ENCODE measurements at places on chromosomes 3 and 15.

- no peak for DNase-seq
These were observed 56.5 kb downstream of the FMN1 start for GRCh38 chr15:33138000-33138399.

DNA sequence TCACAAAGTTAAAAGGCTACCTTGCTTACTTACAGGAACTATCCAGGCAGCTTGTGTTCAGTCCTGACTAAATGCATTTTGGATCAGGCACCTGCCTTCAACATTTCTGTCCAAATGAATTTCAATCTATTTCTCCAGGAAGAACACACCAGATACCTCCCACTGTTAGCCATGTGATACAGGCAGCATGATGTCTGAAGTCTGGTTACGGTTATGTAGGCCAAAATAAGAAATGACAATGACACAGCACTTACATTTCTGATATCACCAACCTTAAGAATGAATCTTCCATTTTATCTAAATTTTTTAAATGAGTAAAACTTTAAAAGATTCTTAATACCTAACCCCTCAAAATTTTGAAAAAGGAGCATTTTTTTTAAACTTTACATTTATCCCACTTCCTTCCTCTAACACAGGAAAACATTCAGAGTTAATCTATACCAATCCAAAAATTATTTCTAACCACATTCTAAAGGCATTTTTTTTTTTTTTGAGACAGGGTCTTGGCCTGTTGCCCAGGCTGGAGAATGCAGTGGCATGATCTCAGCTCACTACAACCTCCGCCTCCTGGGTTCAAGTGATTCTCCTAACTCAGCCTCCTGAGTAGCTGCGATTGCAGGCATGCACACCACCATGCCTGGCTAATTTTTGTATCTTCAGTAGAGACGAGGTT, at the start of gene MAP4:
MAP4 (minus strand) TSS at position 116 of the 673 bp plus-strand sequence. CDS start 17,556 bp downstream, outside the sequence.
- DNase-seq, result no peak

- DNase-seq, result no peak
These were observed 163.7 kb downstream of the PLD1 start for GRCh38 chr3:171646357-171647133.

DNA sequence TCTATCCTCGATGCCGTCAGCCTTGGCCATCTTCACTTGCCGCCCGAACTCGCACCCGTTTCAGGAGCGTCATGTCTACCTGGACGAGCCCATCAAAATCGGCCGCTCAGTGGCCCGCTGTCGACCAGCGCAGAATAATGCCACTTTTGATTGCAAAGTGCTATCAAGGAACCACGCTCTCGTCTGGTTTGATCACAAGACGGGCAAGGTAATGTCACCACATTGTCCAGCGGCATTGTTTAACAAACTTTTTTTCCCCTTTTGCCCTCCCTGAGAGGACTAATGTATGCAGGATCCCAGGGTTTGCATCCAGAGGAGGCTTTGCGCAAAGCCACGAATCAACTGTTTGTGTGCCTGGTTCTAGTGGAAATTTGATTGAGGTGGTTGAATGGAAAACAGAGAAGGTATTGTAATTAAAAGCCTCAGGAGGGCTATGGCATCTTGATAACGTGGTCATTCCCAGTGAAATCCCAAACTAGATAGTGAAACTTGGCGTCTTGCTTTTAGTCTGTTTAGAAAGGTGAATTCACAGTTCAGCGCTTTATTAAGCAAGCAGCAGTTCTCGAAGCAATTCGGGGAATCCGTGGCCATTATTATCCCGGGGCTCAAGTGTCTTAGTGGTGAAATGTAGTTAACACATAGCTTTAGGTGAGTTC, 1.7 kb downstream of the SLMAP start:
- no peak for DNase-seq

DNA sequence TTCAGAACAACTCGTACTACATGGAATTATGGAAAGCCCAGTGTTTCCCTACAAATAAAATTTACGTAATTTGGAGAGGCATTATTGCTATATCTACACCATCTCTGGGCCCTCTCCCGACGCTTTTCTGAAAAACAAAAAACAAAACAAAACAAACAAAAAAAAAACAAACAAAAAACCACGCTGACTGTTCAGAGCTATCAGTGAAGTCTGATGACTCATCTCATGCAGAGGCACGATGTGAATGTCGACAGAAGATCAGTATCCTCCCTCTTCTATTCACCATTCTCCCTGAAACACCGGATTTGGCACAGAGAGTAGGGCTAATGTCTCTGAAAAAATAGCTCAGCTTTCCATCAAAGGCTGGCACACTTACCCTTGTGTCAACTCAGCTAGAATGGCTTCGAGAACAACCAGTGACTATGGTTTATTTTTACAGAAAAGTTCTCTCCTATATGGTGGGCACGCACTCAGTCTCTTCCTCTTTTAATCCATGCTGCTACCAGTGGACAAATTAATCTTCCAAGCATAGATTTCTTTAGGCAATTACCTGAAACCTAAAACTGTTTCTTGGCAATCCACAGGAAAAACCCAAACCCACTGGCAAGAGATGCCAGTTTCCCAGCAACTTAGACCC, 1.5 kb downstream of the CRBN start:
- DNase-seq, result no peak

DNA sequence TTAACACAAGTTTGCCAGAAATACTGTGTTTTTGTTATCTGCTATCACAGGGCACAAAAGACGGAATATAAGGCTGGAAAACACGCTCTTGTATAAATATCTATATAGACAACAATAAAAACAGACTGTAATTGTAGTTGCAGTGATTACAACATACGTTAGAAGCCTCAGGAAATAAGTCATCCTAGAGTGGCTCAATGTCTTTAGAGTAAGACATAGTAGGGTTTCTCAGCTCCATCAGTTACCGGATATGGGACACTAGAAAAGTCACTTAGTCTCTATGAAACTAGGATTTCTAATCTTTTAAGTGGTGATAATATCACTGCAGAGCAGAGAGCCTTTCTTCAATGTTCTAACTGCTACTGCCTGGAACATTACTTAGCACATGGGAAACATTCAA, 208.8 kb downstream of the STAG1 start:
- no peak for DNase-seq

DNA sequence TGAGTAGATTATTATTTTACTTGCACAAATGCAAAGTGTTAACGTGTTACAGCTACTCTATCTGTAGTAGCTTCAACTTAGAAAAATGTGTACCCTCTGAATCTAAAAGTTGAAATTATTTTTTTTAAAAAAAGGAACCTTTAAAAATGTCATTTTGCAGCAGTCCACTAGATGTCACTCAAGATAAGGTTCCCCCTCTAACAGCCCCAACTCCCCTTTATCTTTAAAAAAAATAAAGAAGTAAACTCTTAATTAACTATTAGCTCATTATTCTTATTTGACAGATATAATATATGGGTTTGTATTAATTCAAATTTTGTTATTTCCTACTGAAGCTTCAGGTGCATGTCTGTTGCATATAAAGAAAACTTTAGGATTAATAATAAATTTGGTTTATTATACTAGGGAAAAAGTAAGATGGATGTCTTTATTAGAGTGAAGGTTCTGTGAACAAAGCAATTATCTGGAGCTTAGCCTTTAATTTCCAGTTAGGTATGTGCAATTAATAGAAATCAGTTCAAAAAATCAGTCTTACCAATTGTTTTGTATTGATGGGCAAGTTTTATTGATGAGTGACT, 288.5 kb downstream of the VGLL3 start:
- DNase-seq, result no peak

DNA sequence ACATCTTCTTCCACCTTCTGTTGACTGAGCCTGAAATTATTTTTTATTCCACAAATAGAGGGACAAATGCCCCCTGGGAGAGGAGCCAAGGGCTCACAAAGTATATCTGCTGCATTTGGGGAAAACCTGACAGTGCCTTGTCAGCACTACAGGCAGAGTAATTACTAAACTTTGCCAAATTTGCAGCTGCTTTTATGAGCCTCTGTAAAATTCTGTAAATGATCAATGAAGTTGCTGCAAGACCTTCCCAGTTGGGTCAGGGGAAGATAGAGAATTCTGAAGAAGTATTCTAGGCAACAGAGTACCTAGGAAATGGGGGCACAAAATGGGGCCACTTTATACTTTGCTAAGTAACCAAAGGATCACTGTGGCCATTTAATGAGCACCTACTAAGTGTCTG, 10.5 kb downstream of the GHSR start:
- DNase-seq, result no peak

GRCh38 chr15:31340047-31340446, 13.4 kb downstream of the KLF13 start:
- no peak for DNase-seq

DNA sequence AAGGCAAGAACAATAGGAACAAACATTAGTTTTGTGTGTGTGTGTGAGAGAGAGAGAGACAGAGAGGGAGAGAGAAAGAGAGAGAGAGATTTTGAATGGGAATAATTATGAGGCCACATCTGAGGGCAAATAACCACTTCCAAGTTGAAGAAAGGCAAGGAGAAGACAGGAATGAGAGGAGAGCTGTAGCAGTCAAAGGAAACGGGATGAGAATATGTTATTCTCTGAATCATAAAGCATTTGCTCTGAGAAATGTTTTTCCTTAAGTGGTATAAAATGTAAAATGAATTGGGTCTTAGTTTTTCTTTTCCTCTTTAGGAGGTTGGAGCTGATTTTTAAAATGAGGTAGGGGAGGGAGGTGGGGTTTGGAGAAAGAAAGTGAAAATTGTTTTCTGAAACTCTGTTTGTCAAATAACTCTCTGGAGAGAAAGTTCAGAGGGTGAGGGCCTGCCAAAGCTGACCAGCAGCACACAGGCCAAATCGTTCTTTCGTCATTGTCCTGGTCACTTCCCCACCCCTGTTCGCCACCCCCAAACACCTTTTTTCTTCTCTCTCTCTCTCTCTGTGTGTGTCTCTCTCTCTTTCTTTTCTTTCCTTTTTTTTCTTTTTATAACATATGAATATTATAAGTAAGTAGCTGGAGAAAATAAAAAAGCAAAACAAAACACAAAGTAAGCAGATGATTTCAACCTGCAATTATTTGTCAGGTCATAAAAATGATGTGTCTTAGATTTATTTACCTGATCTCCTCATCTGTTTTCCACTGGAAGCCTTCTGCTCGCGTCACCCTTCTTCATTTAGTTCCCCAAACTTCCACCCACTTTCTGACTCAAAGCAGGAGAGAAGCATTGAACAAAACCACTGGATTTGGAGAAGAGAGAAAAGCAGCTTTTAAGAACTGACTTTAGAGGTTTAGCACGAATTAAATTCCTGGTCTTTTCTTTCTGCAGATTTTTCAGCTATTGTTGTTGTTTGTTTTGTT, 110.6 kb downstream of the LPP start:
- DNase-seq, result no peak

DNA sequence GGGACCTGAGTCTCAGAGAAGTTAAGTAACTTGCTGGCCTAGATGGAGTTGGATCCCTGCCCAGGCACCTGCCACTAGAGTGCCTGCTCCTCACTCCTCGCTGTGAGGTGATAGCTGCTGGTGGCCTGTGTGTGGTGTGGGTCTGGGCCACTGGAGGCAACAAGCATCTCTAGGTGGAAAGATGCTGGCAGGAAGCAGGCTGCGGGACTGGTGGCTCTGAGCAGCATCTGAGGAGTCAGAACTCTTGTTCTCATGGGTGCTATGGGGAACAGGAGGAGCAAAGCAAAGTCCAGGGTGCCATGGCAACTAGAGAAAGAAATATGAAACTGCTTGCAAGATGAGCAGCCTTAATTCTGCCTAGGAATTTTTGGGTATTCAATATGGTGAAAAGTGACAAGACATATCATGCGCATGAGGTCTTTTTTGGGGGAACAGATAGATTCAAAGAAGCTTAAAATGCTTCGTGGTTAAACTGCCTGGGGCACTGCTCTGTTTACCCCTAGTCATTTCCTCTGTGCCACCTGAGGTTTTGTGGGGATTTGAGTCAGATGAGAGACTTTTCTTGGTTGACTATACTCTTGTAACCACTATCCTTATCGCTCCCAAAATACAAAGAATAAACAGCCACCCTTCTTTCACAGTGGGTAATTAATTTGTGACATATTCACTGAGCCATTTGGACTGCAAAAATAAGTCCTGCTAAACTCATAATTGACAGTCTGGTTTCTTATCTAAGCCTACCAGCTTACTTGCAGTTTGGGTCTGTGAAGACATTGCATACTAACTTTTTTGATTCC, 50.3 kb downstream of the MED12L start:
- DNase-seq, result peak; percentile 67
